ENCODE measurements at places on chromosomes 12 and 14.

- DNase-seq = no peak
Observed at GRCh38 chr12:131458931-131459772, 251.7 kb upstream of the SFSWAP start.

DNA sequence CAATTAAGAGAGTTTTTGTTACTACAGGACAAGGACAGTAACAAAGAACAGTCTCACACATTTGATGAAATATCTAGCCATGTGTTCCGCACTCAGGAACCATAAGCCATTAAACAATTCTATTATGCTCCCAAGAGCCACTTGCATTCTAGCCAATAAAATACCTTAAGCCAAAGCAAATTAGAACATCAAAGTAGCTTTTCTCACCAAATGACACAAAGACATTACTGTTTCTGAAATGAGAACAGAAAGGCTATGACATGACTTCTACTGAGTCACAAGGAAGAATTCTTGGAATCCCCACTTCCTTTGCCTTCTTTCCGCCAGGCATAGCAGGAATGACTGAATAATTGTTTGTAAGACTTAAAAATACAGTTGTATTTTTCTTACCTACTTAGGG lies 445.8 kb downstream of the ATP23 start:
- DNase-seq = no peak

GRCh38 chr12:94614288-94614721 lies 36.1 kb downstream of the TMCC3 start:
- DNase-seq = no peak

DNA sequence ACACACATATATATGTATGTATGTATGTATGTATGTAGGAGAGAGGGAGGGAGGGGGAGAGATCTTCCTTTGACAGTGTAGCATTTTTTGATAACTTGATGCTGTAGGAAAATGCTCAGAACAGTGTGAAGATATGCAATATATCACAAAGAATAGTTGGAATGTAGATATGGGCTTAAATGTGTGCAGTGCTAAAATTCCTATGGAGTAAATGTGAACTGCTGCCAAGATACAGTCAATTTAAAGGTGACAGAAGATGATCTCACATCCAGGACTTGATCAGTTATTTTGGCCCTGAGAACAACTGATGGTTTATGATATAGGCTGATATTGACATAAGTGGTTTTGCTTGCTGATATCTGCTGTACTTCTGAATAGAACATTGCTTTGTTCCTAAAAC lies 84.2 kb downstream of the DAAM1 start:
- no peak for DNase-seq

GRCh38 chr14:31400031-31400638 lies 20.2 kb downstream of the HEATR5A start:
- no peak for DNase-seq

DNA sequence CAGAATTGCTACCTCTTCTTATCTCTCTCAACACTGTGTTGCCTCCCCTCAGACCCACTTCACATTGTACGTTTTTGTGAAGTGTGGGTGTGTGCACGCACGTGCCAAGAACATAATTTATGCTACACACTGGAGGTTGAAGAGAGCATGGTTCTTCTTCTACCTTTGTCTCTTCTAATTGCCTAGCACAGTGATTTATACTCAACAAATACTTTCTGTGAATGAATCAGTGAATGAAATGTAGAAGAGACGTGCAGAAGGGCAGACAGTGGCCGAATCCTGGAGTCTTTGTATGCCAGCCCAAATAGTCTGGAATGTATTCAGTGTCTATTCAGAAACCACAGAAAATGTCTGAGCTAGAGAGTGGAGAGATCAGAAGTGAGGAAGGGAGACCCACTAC lies 4.6 kb upstream of the SAMD4A start:
- DNase-seq = no peak

- DNase-seq = no peak
Observed at GRCh38 chr14:76697246-76697905, 63.9 kb upstream of the VASH1 start.

All from T-helper 2 cell treated with Interferon-gamma antibody and Interleukin-4, amounts not matched to agents 5 μg/mL and 100 μg/mL, for 36 hours (primary cell).